ENCODE measurements at places on chromosomes 3 and 15. TPM values are rescaled to one million over a fixed set of nuclear protein-coding genes. Genes with fewer than 3 reads are reported as not detected.

The IQCF2 gene
- not detected for total RNA-seq

The AGBL1 gene
- total RNA-seq, result 0.55 TPM

GRCh38 chr15:35958021-35958420 is 412.1 kb upstream of the DPH6 start:
- H3K36me3 ChIP-seq, result no peaks in the 10 kb centered on the region
- H3K4me3 ChIP-seq, result no peak overlapping the region
- H3K4me1 ChIP-seq, result peaks cover 2% of the 10 kb centered on the region
- no peaks in the 10 kb centered on the region for H3K27me3 ChIP-seq
- DNase-seq, result no peak

DNA sequence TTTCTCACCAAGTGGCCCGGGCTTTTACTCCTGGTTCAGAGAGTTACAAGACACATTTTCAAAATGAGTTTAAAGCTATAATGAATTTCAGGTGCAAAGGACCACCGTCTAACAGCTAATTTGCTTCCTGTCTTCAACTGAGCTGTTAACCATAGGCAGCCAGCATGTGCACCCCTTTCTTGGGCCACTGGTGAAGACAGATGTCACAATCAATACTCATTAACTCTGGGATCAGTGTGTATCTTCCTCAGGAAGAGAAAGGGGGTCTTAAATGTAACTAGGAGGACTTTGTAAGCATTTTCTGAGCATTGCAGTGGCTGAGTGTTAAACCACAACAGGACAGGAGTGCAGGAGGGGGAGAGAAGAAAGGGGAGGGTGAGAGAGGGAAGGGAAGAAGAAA is 750.7 kb upstream of the CFAP20DC start:
- H3K36me3 ChIP-seq, result no peaks in the 10 kb centered on the region
- DNase-seq, result no peak
- H3K4me3 ChIP-seq, result no peak overlapping the region
- no peak overlapping the region for H3K27ac ChIP-seq
- H3K4me1 ChIP-seq, result no peaks in the 10 kb centered on the region
- no peaks in the 10 kb centered on the region for H3K27me3 ChIP-seq

DNA sequence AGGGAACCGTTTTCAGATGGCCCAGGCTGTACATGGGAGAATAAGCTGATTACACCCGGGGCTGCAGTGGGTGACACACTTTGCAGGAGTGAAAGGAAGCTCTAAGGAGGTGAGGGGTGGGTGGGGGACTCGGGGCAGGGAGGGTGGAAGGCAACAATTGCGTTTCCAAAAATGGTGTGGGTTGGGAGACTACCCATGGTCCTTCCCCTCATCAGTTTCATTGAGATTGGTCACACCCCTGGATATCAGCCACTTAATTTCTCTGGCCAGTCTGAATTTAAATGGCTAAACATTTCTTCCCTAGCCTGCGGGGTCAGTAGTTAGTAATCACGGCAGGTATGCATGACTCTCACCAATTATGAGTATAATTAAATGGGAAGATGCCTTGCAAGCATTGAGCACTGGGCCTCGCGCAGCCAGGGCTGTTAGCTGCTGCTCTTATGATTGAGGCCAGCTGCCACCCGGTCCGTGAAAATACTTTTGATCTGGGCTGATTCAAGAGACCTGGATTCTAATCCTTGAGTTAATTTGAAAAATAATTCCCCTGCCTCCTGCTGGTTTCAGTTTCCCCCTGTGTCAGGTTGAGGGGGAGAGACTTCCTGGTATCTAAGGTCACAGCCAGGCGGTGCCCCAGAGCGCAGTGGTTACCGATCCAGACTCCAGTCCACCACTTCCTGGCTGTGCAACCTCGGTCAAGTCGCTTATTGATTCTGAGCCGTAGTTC is 23.3 kb downstream of the SLC6A6 start:
- H3K36me3 ChIP-seq, result peaks cover 7% of the 10 kb centered on the region
- peaks cover 27% of the 10 kb centered on the region for H3K4me1 ChIP-seq
- no peak for DNase-seq

- H3K27me3 ChIP-seq, result no peaks in the 10 kb centered on the region
- H3K4me3 ChIP-seq, result no peak overlapping the region
- H3K27ac ChIP-seq, result no peak overlapping the region
- H3K4me1 ChIP-seq, result peaks cover 8% of the 10 kb centered on the region
- H3K36me3 ChIP-seq, result no peaks in the 10 kb centered on the region
Measured at GRCh38 chr3:190533511-190534281, 19.8 kb downstream of the IL1RAP start.

DNA sequence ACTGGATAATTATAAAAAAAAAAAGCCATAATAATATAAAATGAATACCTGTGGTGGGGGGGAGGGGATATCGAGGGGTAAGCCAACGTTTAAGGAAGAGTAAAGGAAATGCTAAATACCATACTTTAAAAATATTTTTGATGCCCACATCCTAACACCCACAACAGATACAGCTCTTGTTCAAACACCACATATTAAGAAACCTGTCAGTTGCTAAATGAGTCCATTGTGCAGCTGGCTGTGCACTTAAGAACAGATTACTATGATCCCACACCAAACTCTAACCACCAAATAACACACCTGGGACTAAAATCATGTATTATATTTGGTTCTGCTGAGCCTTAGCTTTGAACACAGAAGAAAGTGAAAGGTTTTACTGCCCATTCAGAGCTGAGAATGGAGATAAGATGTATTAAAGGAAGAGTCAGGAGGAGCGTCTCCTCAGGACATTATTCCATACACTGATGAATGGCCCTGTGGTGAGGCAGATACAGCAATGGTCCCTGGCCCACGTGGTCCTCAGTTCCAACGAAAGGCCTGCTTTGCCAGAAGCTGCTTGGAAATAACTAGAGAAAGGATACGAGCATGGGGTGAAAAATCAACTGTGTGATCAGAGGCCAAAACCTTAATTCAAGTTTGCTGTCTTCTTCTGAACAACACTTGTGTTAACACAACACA is 515.4 kb downstream of the FOXP1 start:
- H3K27me3 ChIP-seq, result peaks cover 23% of the 10 kb centered on the region
- no peak overlapping the region for H3K4me3 ChIP-seq
- H3K27ac ChIP-seq, result no peak overlapping the region
- H3K4me1 ChIP-seq, result peaks cover 31% of the 10 kb centered on the region
- H3K36me3 ChIP-seq, result no peaks in the 10 kb centered on the region

The CIAO2A gene
- 47.1 TPM for total RNA-seq

The HOMER2 gene
- 29.6 TPM for total RNA-seq

DNA sequence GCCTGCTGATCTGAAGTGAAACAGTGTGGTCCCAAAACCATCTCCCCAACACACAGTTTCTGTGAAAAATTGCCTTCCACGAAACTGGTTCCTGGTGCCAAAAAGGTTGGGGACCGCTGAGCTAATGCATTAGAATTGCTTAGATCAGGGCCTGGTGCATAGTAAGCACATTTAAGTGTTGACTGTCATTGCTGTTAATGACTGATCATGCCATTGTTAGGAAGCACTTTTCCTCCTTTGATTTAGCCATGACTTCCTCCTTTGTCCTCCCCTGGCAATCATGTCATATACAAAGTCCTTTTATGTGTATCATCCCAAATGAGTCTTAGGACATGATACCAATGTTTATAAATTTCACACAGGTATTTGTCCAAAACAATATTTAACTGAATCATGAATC is 81.5 kb upstream of the ATP11B start:
- no peak for DNase-seq
- H3K4me3 ChIP-seq, result no peak overlapping the region
- H3K36me3 ChIP-seq, result no peaks in the 10 kb centered on the region
- no peaks in the 10 kb centered on the region for H3K27me3 ChIP-seq
- H3K27ac ChIP-seq, result no peak overlapping the region
- H3K4me1 ChIP-seq, result no peaks in the 10 kb centered on the region

DNA sequence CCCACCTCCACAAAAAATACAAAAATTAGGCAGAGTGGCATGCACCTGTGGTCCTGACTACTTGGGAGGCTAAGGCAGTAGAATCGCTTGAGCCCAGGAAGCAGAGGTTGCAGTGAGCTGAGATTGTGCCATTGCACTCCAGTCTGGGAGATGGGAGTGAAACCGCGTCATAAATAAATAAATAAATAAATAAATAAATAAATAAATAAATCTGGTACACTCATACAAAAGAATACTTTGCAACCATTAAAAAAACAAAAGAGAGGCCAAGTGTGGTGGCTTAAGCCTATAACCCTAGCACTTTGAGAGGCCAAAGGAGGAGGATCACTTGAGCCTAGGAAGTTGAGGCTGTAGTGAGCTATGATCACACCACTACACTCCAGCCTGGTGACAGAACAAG is 28.0 kb downstream of the MESP1 start:
- no peaks in the 10 kb centered on the region for H3K4me1 ChIP-seq
- H3K36me3 ChIP-seq, result no peaks in the 10 kb centered on the region
- no peak for DNase-seq
- H3K27ac ChIP-seq, result no peak overlapping the region
- no peaks in the 10 kb centered on the region for H3K27me3 ChIP-seq

DNA sequence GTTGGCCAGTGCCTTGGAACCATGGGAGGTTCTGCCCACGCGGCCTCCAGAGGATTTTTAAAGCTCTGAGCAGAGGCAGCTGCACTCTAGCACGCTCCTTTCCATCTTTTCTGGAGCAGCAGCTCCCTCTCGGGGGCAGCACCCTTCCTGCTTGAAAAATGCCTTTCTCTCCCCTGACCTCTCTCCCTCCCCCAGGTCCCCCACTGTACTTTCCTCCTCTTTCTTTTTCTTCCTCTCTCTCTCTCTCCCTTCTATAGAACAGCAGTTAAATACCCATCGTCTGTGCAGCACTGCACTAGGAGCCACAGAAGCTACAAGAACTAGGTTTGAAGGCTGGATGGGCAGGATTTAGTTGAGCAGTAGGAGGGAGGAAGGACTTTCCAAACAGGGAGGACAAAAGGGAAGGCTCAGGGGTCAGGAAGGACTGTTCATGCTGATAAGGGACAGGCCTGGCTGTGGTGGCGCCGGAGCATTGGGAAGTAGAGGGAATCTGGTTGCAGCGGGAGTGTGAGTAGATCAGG is 4.4 kb downstream of the ALPK3 start:
- H3K27ac ChIP-seq, result no peak overlapping the region
- no peaks in the 10 kb centered on the region for H3K27me3 ChIP-seq

The PAQR9 gene
- 5.6 TPM for total RNA-seq

DNA sequence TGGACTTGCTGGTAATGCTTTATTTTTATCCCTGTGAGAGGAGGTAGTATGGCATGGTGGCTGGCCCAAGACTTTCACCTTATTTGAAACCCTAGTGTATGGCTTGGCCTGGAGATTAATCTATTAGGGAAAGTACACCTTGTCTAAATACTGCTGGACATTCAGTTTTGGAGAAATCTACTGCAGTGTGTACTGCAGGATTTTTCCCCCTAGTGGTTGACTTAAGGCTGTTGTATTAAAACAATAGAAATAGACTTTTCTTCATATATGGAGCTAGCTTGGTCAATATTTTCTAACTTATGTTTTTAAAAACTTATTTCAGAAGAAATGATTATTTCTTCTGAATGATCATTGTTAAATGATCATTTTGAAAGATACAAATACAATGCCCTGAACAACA is 13.9 kb upstream of the SLITRK3 start:
- no peak overlapping the region for H3K4me3 ChIP-seq
- H3K36me3 ChIP-seq, result no peaks in the 10 kb centered on the region
- no peaks in the 10 kb centered on the region for H3K4me1 ChIP-seq
- H3K27ac ChIP-seq, result no peak overlapping the region

DNA sequence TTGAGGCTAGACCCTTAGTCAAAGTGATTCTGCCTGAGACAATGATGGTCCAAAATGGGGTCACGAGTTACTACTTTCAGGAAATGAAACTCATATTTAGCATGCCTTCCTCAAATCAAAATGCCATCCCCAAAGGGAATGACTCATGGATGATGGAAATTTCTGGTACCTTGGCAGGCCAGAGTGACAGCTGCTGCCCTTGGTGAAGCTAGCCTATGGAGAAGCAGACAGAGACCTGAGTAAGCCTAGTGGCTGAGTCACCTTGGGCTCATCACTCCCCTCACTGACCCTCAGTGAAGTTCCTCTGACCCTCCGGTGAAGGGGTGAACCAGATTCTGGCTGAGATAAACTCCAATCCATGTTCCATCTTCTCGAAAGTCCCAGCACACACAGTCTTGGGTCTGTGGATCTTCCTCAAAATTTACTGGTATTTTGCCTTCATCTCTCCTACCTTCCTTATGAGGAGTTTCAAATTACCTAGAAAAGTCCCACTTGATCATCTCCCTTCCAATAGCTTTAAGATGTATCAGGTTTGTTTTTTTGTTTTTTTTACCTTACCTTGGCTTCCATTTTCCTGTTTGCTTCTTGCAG is 54.5 kb upstream of the ABHD17C start:
- H3K4me1 ChIP-seq, result no peaks in the 10 kb centered on the region
- no peak overlapping the region for H3K27ac ChIP-seq
- no peak overlapping the region for H3K4me3 ChIP-seq

DNA sequence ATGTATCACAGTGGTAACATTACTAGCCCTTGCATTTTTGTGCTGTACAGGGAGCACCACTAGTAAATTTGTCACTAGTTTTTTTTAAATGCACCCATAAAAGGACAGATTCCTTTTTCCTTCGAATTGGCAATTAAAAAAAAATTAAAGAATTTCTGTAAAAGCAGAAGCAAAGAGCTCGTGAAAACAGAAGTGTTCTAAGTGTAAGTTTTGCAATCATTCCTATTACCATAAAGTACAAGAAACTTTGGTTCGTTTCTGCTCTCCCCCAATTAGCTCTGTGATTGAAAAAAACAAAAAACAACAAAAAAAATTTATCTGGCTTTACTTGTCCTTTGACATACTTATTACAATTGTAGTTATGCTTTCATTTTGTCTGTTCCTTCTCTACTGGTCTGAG is 5.3 kb downstream of the SERP1 start:
- H3K27me3 ChIP-seq, result no peaks in the 10 kb centered on the region
- H3K4me1 ChIP-seq, result peaks cover 3% of the 10 kb centered on the region
- no peak overlapping the region for H3K4me3 ChIP-seq
- DNase-seq, result no peak
- H3K36me3 ChIP-seq, result no peaks in the 10 kb centered on the region
- H3K27ac ChIP-seq, result no peak overlapping the region

The ATP10A gene
- total RNA-seq, result 4.6 TPM

The SEMA3F gene
- total RNA-seq, result 17.1 TPM

The KIF15 gene
- total RNA-seq, result 14.0 TPM

DNA sequence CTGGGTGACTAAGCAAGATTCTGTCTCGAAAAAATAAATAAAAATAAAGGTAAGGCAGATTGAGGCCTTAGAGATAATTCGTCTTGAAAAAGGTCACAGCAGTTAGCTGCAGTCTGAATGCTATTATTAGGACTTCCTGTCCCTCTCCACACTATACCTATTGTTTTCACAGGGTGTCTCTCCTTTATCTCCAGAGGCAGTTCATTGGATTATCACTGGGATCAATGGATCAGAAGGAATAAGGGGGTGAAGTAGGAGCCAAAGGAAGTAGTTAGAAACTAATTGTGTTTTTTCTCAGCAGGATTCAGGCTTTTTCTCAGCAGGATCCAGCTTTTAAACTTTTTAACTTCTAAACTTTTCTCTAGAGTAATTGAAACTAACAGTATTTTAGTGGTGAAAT is 326.9 kb downstream of the IL5RA start:
- no peaks in the 10 kb centered on the region for H3K4me1 ChIP-seq
- H3K4me3 ChIP-seq, result no peak overlapping the region
- H3K27ac ChIP-seq, result no peak overlapping the region
- H3K27me3 ChIP-seq, result no peaks in the 10 kb centered on the region
- H3K36me3 ChIP-seq, result no peaks in the 10 kb centered on the region

GRCh38 chr3:87228316-87228715 is 1.2 kb downstream of the CHMP2B start:
- H3K27ac ChIP-seq, result no peak overlapping the region
- H3K27me3 ChIP-seq, result no peaks in the 10 kb centered on the region
- H3K36me3 ChIP-seq, result no peaks in the 10 kb centered on the region
- H3K4me3 ChIP-seq, result peak overlapping the region; percentile 95
- peak; percentile 5 for DNase-seq

The LRRC31 gene
- total RNA-seq, result 0.50 TPM

The TTC21A gene
- 13.4 TPM for total RNA-seq

All from spinal cord (tissue), 10 donors.